CD4-positive, alpha-beta T cell treated with Interleukin-21 for 1 hour (primary cell): ENCODE measurements at places on chromosomes 5 and 9.

DNA sequence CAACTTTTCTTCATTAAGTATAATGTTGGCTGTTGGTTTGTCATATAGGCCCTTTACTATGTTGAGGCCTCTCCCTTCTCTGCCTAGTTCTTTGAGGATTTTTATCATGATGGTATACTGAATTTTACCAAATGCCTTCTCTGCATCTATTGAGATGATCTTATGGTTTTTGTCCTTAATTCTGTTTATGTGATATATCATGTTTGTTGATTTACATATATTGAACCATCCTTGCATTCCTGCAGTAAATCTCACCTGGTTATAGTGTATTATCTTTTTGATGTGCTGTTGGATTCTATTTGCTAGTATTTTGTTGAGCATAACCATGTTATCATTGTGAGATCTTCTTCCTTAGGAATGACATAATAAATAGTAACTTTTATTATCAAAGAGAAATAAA, 362.9 kb downstream of the CCDC171 start:
- no peak for DNase-seq

GRCh38 chr5:14143546-14143840, 351 bp downstream of the TRIO start:
- no peak for DNase-seq

- DNase-seq = no peak
Observed at GRCh38 chr9:126698756-126699155, 85.0 kb downstream of the LMX1B start.

GRCh38 chr5:81014348-81014747, 54.2 kb downstream of the RASGRF2 start:
- DNase-seq = no peak

- no peak for DNase-seq
Observed at GRCh38 chr9:129058965-129059795, 21.7 kb upstream of the DOLPP1 start.

- DNase-seq = no peak
Observed at GRCh38 chr5:31366941-31367340, 165.0 kb downstream of the DROSHA start.

GRCh38 chr9:14325147-14325546, 11.2 kb upstream of the NFIB start:
- no peak for DNase-seq

DNA sequence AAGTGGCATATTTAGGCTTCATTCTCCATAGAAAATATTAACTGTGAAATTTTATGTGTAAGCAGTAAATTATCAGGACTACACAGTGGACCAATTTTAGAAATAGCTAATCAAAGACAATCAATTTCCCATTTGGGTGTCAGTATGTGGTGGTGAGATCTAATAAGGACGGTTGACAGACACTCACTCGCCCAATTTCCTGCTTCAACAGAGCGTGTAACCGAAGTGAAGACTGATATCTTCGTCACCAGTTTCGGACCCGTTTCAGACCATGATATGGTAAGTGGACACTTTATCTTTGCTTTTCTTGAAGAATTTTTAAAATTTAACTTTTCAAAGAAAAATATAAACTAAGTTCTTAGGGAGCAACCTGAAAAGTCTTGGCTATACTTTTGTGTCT, 17.6 kb downstream of the GABRA1 start:
- no peak for DNase-seq

- DNase-seq = no peak
Observed at GRCh38 chr5:180643191-180643851, 6.1 kb downstream of the FLT4 start.

DNA sequence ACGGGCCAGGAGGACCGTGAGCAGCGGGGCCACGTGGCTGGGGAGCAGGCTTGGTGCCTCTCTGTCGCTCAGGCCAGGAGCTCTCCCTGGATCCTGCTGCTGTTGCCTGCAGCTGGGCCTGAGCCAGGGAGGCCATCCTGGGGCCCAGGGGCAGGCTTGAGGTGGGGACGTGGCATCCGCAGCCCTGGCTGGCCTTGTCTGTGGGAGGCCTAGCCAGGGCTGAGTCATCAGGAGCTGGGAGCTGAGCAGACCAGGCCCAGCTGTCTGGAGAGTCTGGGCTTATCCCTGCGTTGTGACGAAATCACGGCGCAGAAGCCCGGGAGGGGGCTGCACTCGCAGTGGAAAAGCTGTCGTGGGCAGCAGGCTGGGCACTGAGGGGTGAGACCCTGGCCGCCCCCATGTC, 138.8 kb upstream of the COL5A1 start:
- no peak for DNase-seq

- DNase-seq = no peak
Observed at GRCh38 chr9:37678789-37679273, 28.1 kb downstream of the FRMPD1 start.

GRCh38 chr9:115747731-115748130, 405.9 kb upstream of the PAPPA start:
- DNase-seq = no peak

GRCh38 chr9:85264695-85265094, 477.1 kb downstream of the AGTPBP1 start:
- no peak for DNase-seq

DNA sequence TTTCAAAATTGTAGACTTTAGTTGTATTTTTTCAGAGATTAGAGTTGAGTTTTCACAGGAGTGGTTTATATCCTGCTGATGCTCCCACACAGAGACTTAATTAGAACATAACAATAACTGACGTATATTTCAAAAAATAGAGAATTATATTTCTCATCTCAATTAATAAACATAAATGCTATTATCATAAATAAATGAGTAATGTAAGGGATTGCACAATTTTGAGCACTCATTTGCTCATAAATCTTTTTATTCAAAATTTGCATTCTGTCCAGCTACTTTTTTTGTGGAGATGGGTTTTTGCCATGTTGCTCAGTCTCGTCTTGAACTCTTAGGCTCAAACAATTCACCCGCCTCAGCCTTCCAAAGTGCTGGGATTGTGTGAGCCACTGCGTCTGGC, 515.7 kb upstream of the RORB start:
- no peak for DNase-seq

DNA sequence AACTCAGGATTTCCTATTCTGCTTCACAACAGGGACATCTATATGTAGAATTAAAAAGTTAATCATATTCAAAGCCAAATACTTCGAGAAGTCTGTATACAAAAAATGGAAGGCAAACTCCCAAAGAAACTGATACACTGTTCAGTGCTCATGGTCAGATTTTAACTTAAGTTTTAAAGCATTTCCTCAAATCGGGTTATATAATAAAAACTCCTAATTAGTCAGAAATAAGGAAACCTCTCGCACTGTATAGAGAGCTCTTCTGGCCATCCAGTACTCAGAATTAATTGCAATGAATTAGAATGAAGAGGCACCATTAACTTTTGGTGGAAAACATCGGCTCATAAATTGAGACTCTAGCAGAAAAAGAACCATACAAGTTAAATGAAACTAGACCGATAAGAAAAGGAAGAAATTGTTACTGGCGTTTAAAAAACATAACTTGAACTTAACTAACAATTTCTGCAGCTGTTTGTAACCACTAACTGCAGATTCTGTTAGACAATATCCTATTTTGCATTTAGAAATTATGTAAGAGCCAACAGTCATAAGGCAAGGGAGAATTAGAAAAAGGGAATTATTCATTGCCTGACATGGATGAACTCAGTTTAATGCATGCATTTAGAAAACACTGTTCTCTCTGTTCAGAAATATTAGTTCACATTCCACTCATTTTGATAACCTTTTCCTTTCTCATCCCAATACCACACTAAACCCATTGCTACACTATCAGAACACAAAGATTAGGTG, 96.6 kb downstream of the FNBP1 start:
- DNase-seq = no peak

DNA sequence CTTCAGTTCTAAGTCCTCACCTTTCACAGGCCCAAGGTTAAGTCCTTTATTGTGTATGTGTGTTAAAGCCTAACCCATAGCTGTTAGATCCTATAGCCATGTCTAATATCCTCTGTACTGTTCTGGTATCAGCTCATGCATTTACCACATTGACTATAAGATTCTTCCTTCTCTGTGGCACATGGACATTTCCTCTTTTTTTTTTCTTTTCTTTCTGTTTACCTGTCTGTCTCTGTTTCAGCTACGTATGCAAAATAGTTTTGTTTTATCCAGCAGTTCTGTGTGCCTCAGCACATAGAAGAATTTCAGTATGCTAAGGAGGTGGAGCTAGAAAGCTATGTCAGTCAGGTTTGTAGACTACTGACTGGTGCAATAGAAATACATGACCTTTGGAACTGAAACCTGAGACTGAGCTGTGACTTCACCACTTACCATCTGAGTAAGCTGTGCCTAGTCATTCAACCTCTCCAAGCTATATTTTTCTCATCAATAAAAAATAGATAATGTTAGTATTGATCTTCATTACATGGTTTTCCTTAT, 155.6 kb upstream of the VLDLR start:
- DNase-seq = no peak

- DNase-seq = no peak
Observed at GRCh38 chr5:96763026-96763425, 44.7 kb downstream of the ERAP1 start.

DNA sequence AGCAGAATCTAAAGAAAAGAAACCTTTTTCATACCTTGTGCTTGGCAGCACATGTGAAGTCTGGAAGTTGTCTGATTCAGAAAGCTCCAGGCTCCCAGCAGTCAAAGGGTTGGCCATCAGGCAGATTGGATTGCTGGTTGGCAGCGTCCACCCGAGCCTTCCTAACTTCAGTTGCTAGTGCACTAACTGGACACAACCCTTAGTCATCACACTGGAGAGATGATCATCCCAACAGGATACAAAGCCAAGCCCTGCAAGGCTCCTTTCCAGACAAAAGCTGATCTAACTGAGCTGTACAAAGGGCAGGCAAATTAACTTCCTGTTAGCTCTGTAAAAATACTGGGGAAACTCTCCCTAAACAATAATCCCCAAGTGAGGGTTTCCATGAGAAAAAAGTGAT, 185.6 kb downstream of the SNX18 start:
- no peak for DNase-seq

DNA sequence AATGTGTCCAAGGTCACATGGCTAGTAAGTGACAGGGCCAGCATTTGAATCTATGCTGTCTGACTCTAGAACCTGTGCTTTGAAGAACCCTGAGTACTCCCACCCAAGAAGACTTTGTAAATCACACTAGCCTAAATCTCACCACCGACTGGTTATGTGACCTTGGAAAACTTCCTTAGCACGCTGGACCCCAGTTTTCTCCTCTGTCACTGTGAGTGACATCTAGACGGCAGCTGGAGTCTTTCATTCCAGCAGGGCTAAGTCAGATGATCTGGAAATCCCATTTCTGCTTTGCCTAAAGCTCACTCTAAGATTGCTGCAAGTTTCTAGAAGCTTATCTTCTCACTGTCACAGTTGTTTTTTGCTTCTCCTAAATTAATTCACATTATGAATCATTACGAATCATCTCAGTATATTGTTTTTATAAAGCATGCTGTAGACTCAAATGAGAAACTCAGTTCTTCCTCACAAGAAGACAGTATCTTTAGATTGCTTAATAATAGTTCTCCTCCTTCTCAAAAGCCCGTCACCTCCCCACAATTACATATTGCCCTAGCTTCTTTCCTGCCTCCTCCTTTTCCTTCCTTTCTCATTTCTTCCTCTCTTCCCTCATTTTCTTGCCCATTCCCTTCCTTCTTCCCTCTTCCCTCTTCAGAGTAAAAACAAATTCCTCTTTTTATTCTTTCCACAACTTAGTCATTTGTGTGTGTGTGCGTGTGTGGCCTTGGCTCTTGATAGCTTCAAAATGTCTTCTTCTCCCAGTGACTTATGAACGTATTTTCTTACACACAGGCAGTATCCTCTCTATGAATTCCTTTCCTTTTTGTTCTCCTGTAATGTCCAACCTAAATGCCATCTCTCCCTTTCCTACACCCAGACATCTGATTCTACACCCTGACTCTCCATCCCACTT, 16.8 kb downstream of the ALDOB start:
- DNase-seq = no peak

- no peak for DNase-seq
Observed at GRCh38 chr5:143542798-143543144, 139.3 kb upstream of the NR3C1 start.

DNA sequence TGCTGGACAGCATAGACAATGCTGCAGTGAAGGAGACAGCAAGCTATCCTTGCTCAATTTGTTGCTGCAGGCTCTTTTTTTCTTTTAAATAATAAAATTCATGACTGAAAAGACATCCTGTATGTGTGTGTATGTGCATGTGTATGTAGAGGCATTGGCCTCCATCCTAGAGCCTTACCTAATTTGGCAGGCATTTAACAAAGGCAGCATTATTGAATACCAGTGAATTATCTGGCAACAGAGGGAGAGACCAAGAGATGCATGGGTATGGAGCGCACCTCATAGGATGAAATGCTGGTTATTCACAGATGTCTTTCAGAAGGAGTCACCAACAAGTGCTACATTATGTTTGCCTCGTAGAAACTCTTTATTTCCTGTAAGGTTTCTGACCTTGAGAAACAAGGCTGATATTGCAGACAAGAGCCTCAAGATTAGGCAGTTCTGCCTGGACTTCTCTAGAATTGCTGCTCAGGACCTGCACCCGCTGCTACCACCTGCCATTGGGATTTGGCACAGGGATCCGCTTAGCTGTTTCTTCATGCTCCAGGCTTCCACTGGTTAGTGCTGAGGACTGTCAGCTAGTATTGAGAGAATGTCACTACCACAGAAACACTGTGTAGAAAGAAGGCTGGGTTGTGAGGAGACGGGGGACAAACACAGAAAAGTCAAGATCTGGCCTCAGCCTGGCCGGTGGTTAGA, 247.7 kb upstream of the RFX3 start:
- DNase-seq = no peak

DNA sequence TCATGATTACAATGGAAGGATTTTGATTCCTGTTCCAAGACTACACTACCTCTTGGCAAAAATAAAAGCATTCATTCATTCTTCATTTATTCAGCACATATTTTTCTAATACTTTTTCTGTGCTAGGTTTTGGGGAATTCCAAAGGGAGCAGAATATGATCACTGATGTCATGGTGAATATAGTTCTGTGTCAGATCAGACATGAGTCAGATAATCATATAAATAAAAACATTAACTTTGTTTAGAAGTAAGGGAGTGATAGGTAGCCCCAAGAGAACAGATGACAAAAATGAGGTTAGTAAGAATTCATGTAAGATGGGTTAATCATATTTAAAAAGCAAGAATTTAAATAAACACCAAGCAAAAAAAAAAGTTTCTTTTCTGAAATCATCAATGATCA, 94.1 kb upstream of the RANBP6 start:
- DNase-seq = no peak

GRCh38 chr9:73348471-73348870, 196.8 kb downstream of the ANXA1 start:
- DNase-seq = no peak
